ENCODE measurements at places on chromosomes 7 and 10.

DNA sequence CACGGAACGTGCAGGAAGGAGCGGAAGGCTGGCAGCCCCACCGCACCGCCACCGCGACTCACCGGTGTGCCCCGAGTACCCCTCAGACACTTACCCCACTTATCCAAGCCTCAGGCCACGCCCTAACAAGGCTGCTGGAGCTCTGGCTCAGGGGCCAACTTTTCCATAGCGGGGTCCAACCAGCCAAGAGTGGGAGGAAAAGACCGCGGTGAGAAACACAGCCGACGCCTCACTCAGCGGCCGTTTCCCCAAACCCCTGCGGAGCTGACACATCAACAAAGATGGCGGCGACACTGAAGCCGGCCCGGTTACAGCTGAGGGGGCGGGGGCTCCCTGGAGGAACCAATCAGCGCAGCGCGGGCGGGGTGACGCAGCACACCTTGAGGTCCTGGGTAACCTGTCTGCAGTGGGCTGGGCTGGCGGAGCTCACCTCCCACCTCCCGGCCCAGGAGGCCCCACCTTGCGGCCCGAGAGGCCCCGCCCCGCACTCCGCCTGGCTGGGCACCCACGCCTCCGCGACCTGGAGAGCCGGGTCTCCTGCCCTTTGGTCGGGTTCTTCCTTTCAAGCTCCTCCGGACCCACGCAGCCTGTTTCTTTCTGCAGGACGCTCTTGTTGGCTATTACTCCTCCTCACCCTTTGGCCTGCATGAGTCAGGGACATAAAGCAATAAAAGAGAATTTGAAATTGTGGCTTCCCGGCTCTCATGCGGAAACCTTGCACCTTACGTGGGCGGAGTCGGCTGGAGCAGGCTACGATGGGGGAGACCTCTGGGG lies at the start of gene CCDC186:
TSS of gene CCDC186 (minus strand) at position 283 of the 774 bp plus-strand sequence. CDS start 10,935 bp downstream, outside the sequence.
- peak; percentile 33 for DNase-seq

- DNase-seq: no peak
These were observed 17.3 kb upstream of the CSGALNACT2 start for GRCh38 chr10:43120929-43121314.

- DNase-seq: no peak
These were observed 128.6 kb upstream of the BMPER start for GRCh38 chr7:33776788-33777187.

- DNase-seq: no peak
These were observed 282.1 kb downstream of the CXCL12 start for GRCh38 chr10:44102726-44103255.

- DNase-seq: no peak
These were observed 650 bp downstream of the UBE2D1 start for GRCh38 chr10:58335306-58336005.

DNA sequence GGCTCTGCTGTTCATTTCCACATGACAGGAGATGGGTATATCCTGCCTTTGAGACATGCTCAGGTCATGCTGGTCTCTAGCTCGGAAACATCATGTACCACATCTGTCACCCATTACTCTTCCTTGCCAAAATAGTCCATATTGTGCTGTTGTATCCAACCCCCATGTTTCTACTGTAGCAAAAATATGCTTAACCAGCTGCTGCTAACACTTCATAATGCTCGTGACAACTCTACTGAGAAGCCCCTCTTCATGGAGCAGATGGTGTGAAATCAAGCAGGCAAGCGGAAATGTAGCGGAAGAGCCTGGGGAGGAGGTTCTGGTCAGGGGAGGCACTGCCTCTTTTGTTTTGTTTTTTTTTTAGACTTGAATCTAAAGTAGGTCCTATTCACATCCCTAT lies 82.9 kb downstream of the NPY start:
- DNase-seq: peak; percentile 99

- DNase-seq: no peak
These were observed 11.8 kb downstream of the OSBPL3 start for GRCh38 chr7:24968165-24968564.

- no peak for DNase-seq
These were observed 147.1 kb downstream of the RGS10 start for GRCh38 chr10:119395280-119396007.

DNA sequence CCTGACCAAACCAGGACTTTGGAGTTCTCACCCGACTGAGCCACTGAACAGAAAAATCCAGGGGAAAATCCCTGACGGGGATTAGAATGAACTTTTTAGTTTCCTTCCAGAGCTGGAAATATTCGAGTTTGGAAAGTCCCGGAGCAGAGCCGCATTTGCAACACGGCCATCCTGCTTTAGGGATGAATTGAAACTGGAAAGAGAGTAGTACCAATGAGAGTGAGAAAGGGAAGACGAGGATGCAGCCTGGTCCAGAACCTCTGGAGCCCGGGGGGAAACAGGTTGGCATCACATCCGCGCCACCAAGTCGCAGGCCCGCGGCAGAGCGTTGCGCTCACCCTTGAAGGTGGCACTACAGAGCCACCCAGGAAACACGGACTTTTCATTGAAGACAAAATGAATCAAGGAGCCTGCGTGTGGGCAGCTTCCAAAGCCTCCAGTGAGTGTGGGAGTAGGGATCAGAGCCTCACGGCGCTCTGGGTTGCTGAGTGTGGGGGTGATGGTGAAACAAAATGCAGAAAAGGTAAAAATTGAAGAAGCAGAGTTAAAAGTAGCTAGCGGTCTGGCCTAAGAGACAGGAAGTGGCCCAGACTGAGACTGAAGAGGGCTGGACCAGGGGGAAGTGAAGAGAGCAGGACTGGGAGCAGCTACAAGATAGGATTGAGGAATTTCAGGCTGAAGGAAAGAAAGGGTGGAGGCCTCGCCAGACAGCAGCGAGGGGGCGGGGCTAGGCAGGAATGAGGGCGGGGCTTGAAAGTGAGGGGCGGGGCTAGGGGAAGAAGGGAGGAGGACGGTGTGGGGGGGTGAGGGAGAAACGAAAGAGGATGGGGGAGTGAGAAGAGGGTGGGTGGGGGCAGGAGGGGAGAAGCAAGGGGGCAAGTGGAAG lies 1.8 kb downstream of the SMURF1 start:
- DNase-seq: no peak

- peak; percentile 50 for DNase-seq
These were observed 54.9 kb upstream of the ZNF800 start for GRCh38 chr7:127447326-127447945.

- no peak for DNase-seq
These were observed 8.2 kb downstream of the MAT1A start for GRCh38 chr10:80281292-80281691.

GRCh38 chr7:54843841-54844355 lies 84.9 kb upstream of the SEC61G start:
- no peak for DNase-seq

GRCh38 chr10:3919709-3920308 lies 134.8 kb upstream of the KLF6 start:
- no peak for DNase-seq

GRCh38 chr7:50562136-50562535 lies 3.1 kb downstream of the DDC start:
- DNase-seq: no peak

- DNase-seq: no peak
These were observed 36.7 kb downstream of the IRF5 start for GRCh38 chr7:128974241-128974934.

DNA sequence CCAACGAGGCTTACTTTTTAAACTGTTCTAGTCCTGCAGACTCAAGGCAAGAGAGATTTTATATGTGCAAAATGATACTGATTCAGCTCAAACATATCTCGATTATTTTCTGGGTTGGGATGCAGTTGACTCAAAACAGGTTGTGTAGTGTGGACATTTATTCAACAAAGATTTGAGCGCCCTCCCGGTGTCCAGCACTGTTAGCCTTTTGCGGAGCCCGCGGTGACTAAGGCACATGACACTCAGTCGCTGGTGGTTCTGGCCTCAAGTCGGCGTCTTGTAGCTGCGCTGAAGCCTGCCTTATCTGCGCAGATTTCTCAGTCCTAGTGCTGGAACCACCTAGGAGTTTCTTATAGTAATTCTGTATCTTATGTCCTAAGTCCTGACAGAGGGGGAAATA lies 938 bp upstream of the CADPS2 start:
- DNase-seq: no peak

- no peak for DNase-seq
These were observed 718 bp upstream of the UMAD1 start for GRCh38 chr7:7639847-7640220.

GRCh38 chr7:26592011-26592410 lies 272.4 kb downstream of the SKAP2 start:
- DNase-seq: no peak

DNA sequence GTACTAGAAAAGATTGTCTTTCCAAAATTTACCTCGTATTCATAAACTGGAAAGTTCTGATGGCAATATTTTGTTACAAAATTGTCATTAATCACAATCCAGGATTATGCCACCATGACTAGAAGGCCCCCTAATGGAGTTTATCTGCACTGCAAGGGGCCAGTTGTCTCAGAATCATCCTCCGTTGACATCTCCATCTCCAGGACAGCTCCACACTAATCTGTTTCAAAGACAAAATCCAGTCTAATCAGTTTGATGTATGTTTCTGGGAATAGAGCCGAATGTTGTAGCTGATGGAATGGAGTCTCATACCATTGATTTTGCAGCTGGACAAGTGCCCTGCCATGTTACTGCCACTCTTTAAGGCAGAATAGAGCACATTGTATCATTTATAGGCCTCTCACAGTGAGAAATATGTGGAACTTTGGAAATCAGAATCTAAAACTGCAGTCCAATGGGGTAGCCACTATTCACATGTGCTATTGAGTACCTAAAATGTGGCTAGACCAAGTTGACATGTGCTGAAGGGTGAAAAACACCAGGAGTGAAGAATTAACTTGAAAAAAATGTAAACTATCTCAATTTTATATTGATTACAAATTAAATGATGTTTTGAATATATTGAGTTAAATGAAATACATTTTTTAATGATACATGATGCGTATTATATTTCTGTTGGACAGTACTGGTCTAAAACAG lies 38.3 kb upstream of the TOMM7 start:
- peak; percentile 22 for DNase-seq
